ENCODE measurements at places on chromosomes 7 and 10.

GRCh38 chr10:22611425-22612115, 102.8 kb downstream of the PIP4K2A start:
- DNase-seq, result no peak

DNA sequence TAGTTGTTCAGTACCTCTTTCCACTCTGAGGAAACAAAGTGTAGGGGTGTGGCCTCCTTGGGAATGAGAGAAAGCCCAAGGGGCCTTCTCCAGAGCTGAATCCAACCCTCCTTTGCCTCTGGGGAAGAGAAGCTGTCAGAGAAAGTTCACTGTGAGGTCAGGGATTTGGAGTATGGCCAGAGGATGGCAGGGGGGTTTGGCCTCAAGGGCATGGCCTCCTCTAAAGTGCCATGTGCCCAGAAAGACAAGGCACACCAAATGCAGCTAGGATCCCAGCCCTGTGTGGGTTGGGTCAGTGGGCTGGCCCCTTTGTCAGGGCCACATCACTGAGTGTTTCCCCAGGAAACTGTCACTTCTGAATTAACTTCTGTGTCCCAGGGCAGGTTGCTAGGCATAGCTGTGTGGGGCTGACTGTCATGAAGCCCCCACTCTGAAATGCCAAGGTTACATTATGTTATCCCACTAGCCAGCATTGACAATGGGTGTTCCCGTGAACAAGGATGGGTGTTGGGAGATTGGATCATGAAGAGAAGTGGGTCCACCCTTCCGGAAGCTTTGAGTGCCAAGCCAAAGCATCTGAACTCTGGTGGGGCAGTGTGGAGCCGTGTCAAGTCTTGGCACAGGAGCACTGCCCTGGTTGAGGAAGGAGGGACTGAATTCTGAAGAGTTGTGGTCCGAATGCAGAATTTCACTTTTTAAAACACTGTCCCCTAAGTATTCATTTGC, 123.3 kb downstream of the ZMIZ1 start:
- no peak for DNase-seq

DNA sequence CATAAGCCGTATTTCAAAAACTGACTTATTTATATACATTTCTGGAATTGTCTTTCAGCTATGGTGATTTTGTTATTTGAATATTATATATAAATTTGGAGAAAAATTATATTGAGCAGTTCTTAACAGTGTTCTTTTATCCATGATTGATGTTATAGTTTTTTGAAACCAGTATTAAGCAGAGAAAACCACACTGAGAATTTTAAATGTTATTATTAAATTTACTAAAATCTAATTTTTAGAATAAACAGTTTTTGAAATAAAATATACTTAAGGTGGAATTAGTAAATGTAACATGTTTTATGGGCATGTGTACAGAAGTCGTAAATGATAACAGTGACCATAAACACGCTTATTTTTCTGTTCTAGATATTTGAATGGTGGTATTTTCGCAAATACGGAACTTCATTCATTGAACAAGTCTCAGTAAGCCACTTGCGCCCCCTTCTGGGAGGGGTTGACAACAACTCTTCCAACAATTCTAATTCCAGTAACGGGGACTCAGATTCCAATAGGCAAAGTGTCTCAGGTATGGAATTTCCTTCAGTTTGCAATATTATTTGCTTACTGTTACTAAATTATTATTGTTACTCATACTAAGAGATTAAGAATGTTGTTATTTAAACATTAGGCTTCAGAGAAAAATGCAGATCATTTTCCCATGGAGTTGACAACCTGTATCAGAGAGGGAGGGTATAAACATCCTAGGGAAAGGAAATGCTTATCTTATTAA, 166.1 kb downstream of the ST7 start:
- DNase-seq, result peak; percentile 19

DNA sequence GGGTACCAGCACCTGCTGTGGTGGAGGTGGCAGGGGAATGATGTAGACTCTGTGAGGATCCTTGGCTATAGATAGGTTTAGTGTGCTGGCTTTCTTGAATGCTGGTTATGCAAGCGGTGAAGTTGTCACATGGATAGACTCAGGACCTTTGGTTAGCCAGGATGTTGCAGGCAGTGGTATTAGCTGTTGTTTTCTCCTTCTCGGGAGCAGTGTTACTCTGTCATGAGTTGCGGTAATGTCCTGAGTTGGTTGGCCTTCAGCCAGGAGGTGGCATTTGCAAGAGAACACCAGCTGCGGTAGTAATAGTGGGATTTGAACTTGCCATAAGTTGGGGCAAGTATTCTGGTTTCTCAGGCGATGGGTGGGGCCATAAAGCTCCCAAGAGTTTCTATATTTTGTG, 10.8 kb downstream of the AGK start:
- DNase-seq, result no peak

GRCh38 chr10:111993872-111994426, 189.6 kb downstream of the GPAM start:
- DNase-seq, result no peak

- DNase-seq, result no peak
These were observed 62.6 kb downstream of the EXOC4 start for GRCh38 chr7:133315332-133316040.

- no peak for DNase-seq
These were observed 24.5 kb upstream of the IL6 start for GRCh38 chr7:22702516-22702915.
